ENCODE measurements at places on chromosomes 3 and 15.
A peak's percentile ranks its signal among the peaks of the same experiment; 100 is the strongest.

- DNase-seq = no peak
Measured at GRCh38 chr15:51350723-51351122, 9.3 kb downstream of the GLDN start.

DNA sequence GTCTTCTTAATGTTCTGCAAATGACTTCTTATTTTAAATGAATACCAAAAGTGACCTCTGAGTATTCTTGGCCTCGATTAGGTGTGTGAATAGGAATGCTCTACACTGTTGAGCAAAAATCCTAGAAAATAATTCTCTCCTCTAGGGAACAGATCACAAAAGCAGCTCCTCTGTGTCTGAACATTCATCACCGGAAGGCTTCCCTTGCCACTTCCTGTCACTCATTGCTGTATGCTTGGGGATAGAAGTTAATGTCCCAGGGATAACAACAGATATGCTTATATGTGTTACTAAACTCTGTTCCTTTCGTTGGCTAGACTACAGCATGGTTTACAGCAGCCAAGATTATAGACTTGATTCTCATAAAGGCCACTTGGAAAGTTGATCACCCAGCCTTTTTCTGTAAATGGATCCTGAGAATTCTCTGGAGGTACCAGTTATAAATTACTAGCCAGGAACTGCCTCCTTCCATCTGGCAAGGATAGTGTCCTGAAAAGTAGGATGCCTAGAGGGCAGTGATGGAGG is 16.0 kb upstream of the PTX3 start:
- no peak for DNase-seq

- DNase-seq = no peak
Measured at GRCh38 chr3:58497097-58497496, 5.2 kb downstream of the KCTD6 start.

DNA sequence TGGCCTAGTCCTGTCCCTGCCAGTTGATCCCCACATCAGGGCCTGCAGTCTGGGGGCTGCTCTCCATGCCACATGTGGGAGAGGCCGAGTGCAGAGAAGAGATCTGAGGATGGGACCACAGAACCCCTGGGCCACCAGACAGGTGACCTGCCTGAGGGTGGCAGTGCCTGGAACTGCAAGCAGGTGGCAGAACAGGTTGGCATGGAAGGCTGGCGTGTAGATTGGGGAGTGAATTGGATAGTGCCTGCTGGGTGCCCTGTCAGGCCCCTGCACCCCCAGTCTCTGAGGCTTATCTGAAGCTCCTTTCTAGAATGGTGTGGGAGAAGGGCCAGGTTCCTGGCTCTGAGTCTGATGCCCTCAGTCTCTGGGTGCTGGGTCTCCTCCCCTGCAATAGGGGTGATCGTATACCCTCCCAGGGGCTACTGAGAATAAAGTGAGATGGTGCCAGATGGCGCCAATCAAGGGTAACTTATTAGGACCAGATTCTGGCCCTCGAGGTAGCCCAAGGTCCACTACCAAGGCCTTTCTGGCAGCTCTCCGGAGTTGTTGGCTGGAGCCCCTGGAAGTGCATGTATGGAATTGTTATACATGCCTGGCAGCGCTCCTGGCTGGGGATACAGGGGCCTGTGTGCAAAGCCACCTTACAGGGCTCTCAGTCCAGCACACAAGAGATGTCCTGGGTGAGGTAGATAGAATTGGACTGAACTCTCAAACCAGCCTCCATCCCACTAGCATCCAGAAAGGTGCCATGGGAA is 15.7 kb downstream of the C3orf18 start:
- DNase-seq = no peak

DNA sequence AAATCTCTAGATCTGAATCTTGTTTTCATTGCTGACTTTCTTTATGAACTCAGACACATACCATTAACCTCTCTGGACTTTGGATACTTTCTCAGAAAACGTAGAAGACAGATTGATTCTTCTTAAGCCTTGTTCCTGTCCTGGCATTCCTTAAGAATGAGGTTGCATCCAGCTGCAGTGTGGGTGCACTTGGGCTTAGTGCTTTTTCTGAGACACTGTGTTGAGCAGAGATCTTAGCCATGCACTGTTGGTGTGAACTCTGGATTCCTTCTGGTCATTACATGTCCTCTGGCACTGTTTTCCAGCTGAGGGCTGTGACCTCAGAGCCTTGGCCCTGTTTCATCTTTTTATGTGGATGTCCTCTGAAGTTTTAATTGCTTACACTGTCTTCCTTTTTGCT is 428.3 kb downstream of the CNTN4 start:
- DNase-seq = no peak

DNA sequence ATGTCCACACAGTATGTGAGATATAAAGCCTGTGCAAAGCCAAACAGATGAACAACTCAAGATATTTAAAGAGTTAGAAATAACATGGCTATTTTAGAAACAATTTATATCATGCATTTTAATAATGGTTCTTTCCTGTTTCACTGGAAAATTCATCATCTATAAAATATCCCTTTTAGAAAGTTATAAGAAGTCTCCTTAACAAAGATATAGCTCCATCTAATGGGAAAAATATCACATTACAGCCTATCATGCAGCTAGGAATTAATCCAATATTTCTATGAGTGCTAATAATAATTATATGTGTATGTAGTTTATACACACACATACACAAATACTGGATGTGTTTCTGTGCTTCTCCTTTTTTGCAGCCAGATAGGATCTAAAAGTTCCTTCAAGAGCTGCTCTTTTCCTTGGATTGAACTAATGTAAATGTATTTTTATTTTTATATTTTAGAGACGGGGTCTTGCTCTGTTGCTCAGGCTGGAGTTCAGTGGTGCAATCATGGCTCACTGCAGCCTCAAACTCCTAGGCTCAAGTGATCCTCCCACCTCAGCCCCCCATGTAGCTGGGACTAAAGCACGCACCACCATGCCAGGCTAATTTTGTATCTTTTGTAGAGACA is 21.6 kb downstream of the RPL22L1 start:
- no peak for DNase-seq

DNA sequence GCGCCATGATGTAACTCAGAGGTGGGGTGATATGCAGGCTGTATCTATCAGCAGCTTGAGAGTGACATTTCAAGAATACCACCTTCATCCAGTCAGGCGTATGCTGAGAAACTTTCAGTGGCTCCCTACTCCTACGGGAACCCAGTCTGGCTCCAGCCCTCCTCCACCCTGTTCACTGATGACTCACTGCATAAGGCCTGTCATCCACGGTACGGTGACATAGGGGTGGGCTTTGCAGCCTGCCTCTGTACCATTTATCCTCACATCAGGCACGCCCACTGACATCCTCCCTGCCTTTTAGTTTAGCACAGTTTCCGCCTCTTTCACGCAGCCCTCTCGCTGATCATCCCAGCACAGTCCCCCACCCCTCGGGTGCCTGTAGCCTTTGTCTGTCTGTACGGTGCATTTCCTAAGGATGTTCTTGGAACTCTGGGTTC is 11.7 kb downstream of the PXYLP1 start:
- DNase-seq = no peak

- no peak for DNase-seq
Measured at GRCh38 chr3:190173426-190173825, 52.7 kb upstream of the P3H2 start.

DNA sequence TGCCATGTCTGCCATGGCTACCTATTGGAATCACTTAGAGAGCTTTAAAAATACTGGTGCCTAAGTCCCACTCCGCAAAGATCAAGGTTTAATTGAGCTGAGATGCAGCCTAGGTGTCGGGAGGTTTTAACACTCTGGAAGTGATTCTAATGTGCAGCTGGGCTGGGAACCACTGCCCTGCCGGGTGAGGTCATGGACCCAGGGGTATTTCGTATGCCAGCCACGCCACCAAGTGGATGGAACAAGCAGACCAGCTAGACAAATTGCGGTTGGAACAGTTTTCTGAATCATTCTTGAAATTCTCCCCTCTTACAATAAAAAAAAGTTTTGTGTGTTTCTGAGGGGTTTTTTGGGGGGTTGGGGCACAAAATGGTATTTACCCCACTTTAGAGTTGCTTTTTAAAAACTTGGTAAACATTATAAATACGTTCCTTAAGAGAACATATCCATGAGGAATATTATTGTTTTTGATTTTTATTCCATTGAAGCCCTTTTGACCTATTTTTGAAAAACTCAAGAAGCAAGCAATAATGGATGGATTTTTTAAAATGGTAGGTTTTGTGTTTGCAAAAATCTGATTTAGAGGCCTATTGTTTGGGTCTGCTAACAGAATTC is 66.2 kb upstream of the CSTA start:
- DNase-seq = peak; percentile 28

DNA sequence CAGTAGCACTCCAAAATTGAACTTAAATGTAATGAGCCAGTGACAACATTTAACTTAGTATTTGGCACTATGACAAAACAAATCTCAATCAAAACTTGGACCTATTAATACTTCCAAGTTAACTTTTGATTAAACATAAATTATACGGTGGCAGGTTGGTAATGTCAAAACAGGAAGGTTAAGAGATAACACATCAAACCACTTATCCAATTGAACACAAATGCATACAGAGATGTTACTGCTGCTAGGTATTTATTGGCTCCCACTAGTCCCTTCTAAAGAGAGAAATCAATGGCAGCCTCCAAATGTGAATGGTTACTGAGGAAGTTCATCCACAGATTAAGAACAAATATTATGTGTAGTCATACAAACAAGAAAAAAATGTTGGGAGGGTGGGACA is 1.8 kb downstream of the GSK3B start:
- DNase-seq = no peak

DNA sequence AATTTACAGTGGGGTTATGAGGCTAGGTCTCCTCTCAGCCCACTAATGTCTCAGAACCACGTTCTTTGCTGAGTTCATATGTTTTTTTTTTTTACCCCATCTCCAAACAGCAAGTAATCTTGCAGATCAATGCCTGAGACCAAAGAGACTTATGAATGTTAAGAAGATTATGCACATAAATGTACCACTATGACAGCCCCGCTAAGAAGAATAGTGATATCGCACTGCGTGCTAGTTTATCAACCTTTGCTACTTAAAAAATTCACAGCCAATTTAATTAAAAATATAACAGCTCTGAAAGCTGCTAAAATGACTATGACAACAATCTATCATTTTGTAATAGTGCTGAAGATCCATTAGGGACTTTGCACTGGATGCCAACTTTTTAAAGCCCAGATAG is 739.0 kb upstream of the CFAP20DC start:
- DNase-seq = no peak

GRCh38 chr3:148158210-148158609 is 539.5 kb upstream of the AGTR1 start:
- DNase-seq = no peak

DNA sequence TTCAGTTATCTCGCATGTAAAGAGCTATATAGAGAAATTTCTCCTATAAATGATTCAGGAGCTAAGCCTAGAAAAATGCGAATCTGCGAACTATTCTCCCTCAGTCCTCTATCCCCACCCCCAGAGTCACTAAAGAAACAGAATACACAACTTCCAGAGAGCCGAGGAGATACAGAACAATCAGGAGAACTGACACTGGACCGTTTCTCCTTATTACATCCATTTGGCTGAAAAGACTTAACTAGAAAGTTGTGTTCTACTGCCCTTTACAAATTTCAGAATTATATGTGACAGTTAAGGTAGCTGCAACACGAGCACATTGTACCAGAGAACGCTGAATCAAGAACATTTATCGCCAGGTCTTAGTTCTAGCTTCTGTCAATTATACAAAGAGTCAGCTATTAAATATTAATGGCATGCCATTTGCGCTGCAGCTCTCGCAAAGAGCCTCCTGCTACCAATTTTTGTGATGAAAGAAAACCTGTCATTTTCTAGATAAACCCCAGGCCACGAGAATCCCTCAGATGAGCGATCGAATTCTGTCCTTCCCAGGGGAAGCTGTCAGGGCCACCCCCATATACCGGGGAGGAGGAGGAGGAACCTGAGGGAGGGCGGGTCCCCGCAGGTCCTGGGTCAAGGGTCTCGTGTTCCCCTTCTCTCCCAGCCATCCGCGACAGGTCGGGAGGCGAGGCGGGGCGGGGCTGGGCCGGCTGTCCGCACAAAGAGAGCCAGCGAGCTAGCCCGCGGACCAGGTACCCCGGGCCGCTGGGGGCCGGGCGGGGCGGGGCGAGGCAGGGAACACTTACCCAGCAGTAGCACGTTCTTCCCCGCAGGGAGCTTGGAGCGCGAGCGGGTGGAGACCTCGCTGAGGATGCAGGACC is 878 bp downstream of the DYNC1LI1 start:
- no peak for DNase-seq

- DNase-seq = no peak
Measured at GRCh38 chr15:43932907-43933306, 106.1 kb downstream of the WDR76 start.

- DNase-seq = no peak
Measured at GRCh38 chr3:152322756-152323155, 54.0 kb downstream of the MBNL1 start.

- DNase-seq = no peak
Measured at GRCh38 chr3:50226888-50227389, 9.1 kb upstream of the GNAI2 start.

DNA sequence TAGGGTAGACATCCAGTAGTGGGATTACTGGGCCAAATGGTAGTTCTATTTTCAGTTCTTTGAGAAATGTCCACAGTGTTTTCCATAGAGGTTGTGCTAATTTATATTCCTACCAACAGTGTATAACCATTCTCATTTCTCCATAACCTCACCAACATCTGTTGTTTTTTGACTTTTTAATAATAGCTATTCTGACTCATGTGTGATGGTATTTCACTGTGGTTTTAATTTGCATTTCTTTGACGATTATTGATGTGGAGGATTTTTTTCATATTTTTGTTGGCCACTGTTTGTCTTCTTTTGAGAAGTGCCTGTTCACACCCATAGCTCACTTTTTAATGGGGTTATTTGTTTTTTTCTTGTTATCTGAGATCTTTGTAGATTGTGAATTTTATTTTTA is 125.2 kb downstream of the CFAP20DC start:
- DNase-seq = no peak

GRCh38 chr3:141738891-141739363 is 829 bp downstream of the RNF7 start:
- peak; percentile 18 for DNase-seq

GRCh38 chr15:39589815-39590644 is 9.2 kb downstream of the THBS1 start:
- no peak for DNase-seq

- no peak for DNase-seq
Measured at GRCh38 chr3:150077107-150077506, 106.4 kb upstream of the PFN2 start.

GRCh38 chr3:10887015-10887414 is 71.0 kb downstream of the SLC6A11 start:
- no peak for DNase-seq

DNA sequence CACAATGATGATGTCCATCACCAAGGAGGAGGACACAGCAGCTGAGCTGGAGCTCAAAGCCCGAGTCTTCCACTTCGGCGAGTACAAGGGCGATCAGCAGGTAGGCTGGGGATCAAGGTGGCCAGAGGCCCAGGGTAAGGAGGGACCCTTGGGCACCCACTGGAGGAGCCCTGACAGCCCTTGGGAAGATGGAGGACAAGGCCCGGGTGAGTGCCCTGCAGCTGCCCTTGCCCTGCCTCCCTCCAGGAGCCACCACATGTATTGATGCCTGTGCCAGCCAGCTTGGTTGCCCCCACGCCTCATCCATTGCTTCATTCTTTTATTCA is 38.4 kb downstream of the CFAP100 start:
- DNase-seq = no peak

- no peak for DNase-seq
Measured at GRCh38 chr3:126477061-126477380, 1.3 kb upstream of the ZXDC start.
